ENCODE measurements at places on chromosomes 1 and 21.

- no peak for DNase-seq
Measured at GRCh38 chr1:203289281-203289981, 15.9 kb upstream of the BTG2 start.

- no peak for DNase-seq
Measured at GRCh38 chr1:228207851-228208821, at the start of gene OBSCN. Gene OBSCN, plus strand, starts transcription at chr1:228208044. Its CDS starts 3,740 bp downstream, at chr1:228211784.

GRCh38 chr1:34408011-34408410, 231.3 kb downstream of the C1orf94 start:
- DNase-seq = no peak

DNA sequence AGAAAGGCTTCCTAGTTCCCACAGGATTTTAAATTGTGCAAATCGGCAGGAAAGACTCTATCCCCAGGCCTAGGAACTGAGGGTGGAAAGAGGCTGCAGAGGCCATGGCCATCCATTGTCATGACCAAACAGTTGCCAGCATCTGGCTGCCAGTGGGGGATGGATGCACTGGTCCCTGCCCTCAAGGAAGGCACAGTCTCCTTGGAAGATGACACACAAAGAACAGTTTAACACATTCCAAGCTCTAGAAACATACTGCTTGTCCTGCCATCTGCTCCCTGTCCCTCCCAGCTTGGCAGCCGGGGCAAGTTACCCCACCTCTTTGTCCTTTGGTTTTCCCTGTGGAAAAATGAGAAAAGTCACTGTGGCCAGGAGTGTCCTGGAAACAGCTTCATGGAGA, 83.2 kb downstream of the BCAR3 start:
- DNase-seq = no peak

GRCh38 chr21:36260030-36260787, 59.8 kb upstream of the MORC3 start:
- peak; percentile 4 for DNase-seq

- DNase-seq = peak; percentile 67
Measured at GRCh38 chr1:27395441-27396195, 3.2 kb downstream of the GPR3 start.

DNA sequence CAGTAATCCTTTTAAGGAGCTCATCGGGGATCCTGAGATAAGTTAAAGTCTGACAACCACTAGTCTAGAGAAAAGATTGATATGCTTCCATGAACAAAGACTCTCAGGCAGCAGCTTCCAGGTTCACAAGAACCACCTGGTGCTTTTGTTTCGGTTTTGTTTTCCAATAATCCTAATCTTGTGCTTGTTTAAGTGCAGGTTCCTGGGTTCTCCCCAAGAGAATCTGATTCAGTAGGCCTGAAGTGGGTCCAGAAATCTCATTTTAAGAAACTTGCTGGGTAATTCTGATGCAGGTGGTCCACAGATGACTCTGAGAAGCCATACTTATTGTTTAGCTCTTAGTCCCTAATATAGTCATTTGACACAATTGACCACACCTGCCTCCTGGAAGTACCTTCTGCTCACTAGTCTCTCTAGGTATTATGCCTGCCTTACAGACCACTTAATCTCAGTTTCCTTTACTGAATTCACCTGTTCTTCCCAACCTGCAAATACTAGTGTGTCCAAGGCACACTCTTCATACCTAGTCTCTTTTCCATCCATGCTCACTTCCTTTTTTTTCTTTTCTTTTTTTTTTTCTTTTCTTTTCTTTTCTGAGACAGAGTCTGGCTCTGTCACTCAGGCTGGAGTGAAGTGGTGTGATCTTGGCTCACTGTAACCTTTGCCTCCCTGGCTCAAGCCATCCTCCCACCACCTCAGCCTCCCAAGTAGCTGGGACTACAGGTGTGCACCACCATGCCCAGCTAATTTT, 20.5 kb upstream of the FRRS1 start:
- DNase-seq = no peak

GRCh38 chr1:212302745-212303383, 17.7 kb downstream of the PPP2R5A start:
- no peak for DNase-seq

DNA sequence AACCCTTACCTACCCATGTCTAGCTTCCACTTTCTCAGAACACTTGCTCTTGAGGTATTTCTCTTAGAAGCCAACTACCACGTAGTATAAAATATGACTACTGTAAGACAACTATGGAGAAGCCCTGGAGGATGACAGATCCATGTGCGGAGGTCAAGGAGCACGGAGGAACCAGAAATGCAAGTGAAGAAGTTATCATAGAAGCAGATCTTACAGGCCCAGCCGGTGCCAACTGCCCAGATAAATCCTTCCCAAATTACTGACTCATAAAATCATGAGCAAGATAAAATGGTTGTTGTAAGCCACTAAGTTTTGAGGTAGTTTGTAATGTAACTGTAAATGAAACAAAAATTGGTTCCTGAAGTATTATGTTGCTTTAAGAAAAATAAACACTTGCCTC, 12.6 kb downstream of the GTF2B start:
- DNase-seq = no peak

GRCh38 chr1:19483261-19483660, 2.1 kb downstream of the CAPZB start:
- no peak for DNase-seq

DNA sequence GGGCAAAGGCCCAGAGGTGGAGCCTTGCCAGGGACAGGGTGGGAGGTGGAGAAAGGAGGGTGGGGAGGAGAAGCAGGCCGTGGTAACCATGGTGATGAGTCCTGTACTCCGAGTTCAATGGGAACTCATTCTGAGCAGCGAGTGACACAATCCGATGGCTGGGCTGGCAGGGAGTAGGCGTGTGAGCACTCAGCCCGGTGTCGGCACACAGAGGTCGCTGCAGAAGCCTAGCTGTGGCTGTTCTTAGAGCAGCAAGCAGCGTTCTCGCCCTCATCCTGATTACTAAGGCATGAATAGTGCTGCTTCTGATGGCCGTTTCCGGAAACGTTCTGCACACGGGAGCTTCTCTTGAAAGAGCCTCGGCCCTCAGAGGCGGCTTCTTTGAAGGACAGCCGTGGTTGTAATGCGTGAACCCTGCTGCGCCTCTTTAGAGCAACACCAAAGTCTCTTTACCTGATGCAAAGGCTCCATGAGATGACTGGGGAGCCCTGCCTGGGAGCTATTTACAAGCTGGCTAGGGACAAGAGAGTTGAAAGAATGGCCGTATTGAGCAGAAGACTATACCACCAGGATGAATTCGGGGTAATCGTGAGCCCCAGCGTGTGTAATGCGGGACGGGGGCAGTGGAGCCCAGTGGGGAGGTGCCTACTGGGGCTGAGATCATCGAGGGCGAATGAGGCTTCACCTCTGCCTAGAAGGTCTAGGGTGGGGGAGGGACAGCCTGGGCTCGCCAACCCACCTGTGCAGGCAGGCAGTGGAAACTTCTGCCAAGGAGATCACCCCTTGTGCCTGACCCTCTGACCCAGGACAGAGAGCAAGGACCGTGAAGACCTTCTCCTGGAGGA, 72.8 kb upstream of the PAX7 start:
- peak; percentile 69 for DNase-seq

- no peak for DNase-seq
Measured at GRCh38 chr1:193131266-193131860, 9.5 kb downstream of the CDC73 start.

GRCh38 chr1:58397187-58397820, 149.2 kb downstream of the OMA1 start:
- DNase-seq = no peak

- DNase-seq = no peak
Measured at GRCh38 chr21:43268086-43268803, 99.4 kb downstream of the CRYAA start.

DNA sequence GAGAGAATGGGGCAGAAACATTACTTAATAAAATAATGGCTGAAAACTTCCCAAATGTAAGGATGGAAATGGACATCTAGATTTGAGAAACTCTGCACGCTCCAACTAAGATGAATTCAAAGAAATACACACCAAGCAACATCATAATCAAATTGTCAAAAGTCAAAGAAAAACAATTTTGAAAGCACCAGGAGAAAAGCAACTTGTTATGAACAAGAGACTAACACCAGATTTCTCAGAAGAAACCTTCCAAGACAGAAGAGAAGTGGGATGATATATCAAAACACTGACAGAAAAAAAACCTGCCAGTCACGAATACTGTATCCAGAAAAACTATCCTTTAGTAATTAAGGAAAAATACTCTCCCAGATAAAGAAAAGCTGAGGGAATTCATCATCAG, 208.6 kb upstream of the SAMSN1 start:
- no peak for DNase-seq

DNA sequence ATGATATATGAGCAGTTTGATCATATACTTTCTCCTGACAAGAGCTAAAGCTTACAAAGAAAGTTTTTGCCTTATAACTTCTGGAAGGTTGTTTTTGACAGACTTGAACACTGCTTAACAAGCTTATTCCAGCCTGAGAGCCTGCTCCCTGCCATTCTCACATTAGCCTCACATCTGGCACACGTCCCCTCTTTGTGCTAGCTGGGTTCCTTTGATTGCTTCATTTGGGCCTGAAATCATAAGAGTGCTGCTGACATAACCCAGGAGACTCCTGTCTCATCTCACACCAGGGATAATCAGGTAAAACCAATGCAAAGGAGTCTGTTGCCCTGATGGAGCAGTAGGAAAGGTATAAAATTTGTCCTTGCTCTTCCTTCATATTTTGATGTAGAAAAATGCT, 1411.7 kb upstream of the B3GALT2 start:
- DNase-seq = no peak

GRCh38 chr1:195415584-195415983, 1192.7 kb downstream of the KCNT2 start:
- no peak for DNase-seq

GRCh38 chr1:119116725-119117124, 23.7 kb downstream of the WARS2 start:
- no peak for DNase-seq

GRCh38 chr1:152244576-152245273, 20.7 kb upstream of the HRNR start:
- DNase-seq = no peak

GRCh38 chr21:44492567-44493385, 37.5 kb downstream of the LRRC3 start:
- no peak for DNase-seq

GRCh38 chr1:218557731-218558130, 212.6 kb downstream of the TGFB2 start:
- DNase-seq = peak; percentile 8

GRCh38 chr1:27086628-27087027, 68.3 kb downstream of the SLC9A1 start:
- no peak for DNase-seq

DNA sequence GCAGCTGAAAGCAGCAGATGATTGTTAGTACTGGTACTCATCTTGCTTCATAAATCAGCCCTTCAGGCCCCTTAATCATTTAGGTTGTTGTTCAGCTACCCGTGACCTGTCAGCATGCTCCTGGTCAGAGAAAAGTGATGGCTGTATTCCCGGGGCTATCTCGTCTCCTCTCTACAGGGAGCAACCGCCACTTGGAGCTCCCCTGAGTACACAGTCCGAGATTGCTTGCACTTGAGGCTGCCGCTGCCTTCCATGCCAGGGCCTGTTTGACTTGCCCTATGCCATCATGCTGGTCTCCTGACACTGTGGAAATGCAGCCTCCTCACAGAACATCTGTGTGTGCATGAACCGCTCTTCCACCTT, 97.5 kb downstream of the SPATA46 start:
- no peak for DNase-seq

DNA sequence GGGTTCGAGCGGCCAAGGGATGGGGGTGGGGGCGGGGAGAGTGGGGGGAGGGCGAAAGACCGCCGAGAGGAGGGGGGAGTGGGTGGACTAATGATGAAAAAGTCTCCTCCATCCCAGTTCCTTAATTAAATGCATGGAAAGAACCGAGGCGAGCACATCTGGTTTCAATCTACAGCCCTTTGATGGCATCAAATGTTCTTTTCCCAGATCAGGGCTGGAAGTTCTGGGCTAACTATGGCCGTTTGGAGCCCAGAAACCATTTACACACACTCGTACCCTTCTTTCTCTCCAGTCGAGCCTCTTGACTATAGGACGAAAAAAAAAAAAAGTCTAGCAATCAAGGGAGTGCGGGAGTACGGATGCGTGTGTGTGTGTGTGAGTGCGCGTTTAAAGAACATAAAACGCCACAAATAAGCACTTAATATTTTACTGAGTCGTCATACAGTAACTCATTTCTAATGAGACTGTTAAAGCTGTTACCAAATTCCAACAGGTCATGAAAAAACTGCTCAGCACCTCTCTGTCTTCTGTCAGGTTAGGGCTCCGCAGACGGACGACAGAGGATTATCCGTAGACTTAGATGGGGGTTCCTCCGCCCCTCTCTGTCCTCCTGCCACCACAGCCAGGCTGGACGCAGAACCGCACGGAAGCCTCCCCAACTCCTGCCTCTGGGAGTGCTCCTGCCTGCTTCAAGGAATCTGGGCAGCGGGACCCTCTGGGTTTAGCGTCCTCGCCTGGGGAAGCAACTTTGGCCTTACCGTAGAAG, 2.1 kb upstream of the PRRX1 start:
- no peak for DNase-seq

GRCh38 chr1:71774705-71775104, 507.6 kb downstream of the NEGR1 start:
- no peak for DNase-seq

DNA sequence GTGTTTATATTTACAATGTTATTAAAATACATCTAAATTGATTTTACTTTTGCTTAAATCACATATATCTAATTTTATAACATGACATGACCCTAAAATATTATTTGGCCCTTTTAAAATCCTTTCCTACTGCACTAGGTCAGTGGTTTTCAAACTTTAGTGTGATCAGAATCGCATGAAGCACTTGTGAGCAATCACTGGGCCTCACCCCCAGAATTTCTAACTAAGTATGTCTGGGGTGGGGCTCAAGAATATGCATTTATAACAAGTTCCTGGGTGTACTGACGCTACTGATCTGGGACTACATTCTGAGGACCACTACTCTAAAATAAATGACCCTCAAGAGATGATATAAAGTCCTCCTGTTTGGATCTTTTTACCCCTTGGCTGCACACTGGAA, 8.8 kb downstream of the COL24A1 start:
- no peak for DNase-seq

DNA sequence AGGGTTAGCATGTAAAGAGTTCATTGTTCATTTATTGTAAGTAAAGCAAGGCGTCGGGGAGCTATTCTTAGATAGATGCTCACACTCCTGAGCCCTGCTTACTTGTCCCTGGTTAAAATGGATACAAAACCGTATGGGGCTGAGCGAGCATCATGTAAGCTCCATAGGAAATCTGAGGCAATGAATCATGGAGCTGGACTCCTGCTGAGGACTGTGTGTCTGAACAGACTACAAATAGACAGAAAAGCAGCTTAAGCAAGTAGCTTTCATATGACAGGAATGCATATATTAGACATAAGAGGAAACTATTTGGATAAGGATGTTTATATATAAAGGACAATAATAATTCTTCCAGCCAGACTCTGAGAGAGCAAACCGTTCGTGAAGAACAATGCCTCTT, 604.9 kb upstream of the PTBP2 start:
- DNase-seq = no peak
